DMS153 (cell line): ENCODE measurements at places on chromosomes 16 and 17.

DNA sequence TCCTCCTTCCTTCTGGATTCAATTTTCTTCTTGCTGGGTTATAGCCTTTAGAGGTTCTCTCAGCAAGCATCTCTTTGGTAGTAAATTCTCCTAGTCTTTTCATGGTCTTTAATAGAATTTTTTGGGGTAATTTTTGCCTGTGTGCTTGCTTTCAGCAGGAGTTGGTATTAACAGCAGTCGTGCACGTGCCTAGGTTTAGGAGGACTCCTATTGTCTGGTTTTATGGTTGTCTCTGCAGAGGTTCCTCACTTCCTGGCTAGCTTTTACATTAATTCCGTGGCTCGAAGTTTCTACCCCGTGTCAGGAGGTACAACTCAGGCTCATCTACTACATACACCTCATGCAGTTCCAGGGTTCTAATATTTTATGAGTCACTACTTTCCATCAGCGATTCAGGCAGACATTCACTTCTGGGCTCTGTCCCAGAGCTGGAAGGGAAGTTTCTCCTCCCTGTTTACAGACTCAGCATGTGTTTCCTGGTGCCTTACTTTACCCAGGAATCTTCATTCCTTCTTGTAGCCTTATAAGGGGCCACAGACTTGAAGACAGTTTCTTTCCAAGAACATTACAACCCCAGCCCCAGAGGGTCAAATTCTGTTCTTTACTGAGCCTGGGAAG is 643.6 kb downstream of the HS3ST4 start:
- no peak for DNase-seq

DNA sequence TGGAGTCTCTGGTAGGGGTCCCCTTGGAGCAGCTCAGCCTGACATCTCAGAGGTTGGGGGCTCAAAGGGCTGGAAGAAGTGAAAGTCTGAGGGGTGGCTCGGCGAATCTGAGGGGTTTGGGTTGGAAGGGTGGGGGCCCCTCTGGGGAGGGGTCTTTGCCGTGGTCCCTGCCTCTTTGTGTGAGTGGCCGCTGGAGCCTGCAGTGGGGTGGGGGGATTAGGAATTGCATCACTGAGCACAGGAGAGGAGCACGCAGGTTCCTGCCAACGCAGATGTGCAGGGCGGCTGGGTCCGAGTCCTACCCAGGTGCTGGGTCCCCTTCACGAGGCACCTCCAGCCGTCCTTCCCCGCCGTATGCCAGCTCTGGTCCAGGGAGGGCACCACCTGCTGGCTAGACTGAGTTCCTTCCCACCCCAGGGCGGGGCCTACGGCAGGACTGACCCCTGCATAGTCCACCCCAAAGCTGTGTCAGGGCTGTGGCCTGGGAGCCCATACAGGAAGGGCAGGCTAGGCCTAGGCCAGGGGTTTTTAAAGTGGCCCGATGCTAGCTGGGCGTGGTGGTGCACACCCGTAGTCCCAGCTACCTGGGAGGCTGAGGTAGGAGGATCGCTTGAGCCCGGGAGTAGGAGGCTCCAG is 9.9 kb downstream of the FMNL1 start:
- DNase-seq = no peak

GRCh38 chr16:6775712-6776111 is 556.9 kb upstream of the RBFOX1 start:
- no peak for DNase-seq

DNA sequence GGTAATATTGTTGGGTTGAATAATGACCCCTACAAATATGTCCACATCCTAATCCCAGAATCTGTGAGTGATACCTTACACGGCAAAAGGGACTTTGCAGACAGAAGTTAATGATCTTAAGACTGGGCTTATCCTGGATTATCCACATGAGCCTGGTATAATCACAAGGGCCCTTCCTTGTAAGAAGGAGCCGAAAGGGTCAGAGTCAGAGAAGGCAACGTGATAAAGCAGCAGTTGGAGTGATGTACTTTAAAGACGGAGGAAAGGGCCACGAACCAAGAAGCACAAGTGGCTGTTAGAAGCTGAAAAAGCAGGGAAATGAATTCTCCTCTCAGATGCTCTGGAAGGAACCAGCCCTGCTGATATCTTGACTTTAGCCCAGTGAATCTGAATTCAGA is 137.8 kb downstream of the UTP18 start:
- no peak for DNase-seq

DNA sequence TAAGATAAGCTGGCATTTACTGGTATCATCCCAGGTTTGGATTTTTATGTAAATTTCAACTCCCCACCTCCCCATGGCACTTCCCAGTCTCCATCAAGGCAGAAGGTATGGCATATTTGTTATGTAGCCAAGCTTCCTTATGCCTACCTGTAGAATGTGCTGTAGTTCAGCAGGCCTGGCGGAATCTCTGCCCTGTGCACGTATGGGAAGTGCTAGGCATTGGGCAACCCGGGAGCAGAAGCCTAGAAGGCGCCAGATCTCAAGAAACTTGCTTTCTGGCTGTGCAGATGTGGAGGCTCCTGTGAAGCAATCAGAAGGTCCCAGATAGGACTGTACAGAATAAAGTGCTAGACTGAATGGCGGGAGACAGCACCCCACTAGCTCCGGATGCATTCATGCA is 64.7 kb downstream of the SNX20 start:
- DNase-seq = no peak

- DNase-seq = no peak
Measured at GRCh38 chr16:81831722-81832126, 52.6 kb downstream of the PLCG2 start.

DNA sequence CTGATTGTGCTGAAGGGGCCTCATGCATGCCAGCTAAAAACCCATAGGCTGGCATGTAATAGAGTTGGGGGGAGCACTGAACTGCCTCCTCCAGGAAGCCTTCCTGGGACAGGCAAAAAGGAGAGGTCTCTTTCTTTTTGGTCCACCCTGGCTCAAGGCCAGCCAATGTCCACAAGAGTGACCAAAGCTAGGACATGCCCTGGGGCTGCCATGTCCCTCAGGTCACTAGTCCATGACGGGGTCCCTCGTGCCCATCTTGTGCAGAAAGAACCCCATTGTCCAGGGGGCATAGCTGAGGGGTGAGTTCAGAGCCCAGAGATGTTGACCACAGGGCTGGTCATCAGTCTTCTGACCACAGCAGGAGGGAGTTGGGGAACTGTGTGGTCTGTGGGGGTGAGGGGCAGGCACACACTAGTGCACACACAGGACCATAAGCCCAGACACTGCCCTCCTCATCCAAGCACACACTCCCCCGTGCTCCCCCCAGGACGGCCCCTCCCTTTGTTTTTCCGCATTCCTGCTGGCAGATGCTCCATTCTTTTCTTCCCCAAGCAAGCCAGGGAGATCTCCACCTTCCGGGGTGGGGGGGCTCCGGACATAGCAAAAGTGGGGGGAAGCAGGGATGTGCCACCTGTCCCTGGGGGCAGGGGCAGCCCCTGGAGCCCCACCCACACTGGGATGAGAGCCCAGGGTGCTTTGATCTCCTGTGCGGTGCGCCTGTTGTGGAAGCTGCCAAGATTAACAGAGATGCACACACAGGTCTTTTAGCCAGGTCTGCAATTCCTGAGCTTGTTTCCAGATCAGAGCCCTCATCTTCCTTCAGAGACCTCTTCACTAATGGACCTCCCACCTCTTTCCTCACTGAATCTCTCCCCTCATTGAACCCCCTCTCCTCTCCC is 25.2 kb upstream of the PHB1 start:
- DNase-seq = no peak

DNA sequence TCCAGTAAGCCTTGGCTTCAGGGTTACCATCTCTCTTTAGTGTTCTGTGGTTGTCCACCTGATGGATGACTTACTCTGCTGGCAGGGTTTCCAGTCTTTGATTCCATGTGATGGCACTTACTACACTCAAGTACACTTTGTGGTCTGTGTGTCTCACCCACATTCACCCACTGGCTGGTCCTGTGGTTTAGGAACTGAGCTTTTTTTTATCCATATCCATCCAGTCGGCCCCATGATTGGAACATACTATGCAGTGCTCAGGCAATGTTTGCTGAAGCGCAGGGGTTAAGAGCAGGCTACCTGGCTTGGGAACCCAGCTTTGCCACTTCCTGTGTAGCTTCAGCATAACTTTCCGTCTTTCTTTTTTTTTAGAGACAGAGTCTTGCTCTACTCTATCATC is 2.8 kb upstream of the FUS start:
- no peak for DNase-seq

- DNase-seq = no peak
Measured at GRCh38 chr17:8692916-8693315, 51.7 kb downstream of the CCDC42 start.

GRCh38 chr17:36888236-36888951 is 48.9 kb upstream of the LHX1 start:
- DNase-seq = no peak

DNA sequence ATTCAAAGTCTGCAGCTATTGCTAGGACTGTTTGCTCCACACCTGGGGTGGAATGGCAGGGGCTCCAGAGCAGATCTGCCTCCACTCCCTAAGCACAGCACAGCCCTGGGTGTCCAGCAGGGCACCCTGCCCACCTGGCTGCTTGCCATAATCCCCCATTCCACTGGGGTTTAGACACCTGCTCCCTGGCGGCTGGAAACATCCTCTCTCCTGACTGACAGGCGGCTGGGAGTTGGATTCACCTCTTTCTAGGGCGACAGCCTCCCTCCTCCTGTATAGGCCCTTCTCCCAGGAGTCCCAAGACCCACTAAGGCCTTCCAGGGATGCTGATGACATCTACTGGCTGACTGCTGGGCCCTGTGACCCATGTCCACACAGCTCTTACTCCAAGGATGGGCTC is 18.0 kb downstream of the HDAC5 start:
- DNase-seq = no peak

DNA sequence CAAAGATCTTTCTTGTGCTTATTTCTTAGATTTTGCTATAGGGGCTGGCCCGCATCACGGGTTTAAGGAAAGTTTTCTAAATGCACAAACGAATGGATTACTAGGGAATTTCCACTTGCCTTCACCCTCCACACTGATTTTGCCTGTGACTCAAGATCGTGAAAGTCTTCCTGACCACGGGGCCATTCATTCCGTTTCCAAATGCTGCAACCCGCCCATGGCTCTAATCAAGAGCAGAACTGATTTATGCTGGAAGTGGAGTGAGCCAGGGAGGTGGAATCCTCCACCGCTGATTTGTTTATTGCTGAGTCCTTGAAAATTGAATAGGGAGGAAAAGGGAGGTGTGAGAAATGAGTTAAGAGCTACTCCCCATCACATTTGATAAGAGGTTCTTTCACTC is 52.4 kb downstream of the CA10 start:
- no peak for DNase-seq

GRCh38 chr16:89749637-89750036 is 28.3 kb downstream of the ZNF276 start:
- no peak for DNase-seq

GRCh38 chr16:14456793-14457481 is 173.1 kb downstream of the PARN start:
- DNase-seq = no peak

DNA sequence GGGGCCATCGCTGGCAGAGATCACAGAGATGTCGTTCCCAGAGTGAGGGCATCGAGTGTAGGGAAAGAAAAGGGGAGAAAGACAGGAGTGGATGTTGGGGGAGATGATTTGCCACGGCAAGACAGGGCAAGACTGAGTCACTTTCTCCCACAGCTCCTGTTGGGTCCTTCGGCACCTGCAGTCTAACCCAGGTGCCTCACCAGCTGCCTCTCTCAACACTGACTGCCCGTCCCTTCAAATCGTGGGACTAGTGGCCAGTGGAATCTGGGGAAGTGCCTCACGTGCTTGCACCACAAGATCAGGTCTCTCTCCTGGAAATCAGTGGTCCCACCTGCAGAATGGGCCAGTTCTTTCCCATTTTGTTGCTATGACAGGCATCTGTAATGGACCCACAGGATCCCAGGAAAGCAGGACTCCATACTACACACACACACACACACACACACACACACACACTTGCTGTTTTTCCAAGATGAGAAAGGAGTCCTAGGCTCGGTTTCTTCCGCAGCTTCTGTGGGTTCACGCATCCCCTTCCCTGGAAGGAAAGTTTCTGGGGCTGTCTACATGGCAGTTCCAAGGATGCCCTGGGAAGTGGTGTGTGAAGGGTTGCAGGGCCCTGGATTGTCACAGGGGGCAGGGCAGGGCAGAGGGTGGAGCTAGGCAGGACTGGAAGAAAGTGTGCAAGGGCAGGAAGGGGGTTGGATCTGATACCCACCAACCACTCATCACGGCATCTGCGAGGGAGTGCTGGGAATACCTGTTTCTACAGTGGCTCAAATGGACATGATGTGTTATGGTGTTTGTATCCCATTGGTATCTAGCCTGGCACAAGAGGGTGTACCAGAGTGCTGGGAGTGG is 10.2 kb upstream of the CBX8 start:
- no peak for DNase-seq

DNA sequence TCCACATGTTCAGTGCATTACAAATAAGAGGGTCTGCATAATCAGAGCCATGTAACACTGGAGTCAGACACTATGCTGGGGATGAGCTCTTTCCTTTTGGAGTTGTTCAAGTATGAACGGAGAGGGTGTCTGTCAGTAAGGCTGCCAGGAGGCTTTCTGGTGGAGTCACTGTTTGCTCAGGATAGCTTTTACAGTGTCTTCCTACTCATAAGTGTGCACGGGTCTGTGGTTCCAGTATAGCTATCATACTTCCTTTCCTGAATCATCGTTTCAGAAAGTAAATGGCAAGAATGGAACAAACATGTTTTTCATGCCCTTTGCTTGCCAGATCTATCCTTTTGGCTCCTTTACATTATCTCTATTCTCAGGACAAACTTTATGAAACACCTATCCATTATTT is 152.7 kb upstream of the CDH11 start:
- no peak for DNase-seq

DNA sequence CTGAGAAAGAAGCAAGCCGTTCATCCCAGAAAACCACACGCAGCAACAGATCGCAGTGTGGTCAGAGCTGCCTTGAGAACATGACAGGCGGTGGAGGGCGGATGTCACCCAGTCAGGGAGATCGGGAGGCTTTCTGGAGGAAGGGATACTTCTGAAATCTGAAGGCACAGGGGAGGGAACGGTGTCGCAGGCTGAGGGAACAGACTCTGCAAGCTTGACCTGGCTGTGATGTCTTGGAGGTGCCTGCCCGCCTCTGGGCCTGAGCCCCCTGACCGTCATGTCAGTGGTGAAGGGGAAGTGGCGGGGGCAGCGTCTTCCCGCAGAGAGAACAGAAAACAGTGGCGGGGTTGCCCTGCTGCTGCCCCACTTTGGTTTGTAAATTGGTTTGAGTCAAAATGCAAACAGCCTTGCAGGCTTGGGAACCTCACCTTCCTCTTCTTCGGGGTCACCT is 8.1 kb upstream of the ATP2A3 start:
- DNase-seq = no peak

GRCh38 chr17:1943436-1943831 is 81.7 kb downstream of the RTN4RL1 start:
- no peak for DNase-seq

DNA sequence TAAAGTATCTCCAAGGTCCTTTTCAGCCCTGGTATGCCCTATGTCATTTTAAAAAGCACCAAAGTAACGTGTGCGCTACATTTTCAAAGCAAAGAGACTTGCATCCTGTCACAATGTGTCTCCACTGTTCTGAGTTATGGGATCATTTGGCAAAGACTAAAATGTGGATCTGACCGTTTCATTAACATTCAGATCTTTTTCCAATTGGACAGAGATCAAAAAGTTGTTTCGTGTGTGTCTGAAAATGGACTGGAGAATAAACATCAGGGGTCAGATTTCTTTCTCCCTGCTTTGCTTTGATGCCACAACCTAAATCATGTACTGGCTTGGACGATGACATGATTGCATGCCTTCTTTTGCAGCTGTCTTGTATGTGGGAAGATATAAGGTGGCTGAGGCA is 136.0 kb upstream of the NOG start:
- DNase-seq = no peak
